Stomach (tissue), 19 donors: ENCODE measurements at places on chromosomes 5 and 9.

DNA sequence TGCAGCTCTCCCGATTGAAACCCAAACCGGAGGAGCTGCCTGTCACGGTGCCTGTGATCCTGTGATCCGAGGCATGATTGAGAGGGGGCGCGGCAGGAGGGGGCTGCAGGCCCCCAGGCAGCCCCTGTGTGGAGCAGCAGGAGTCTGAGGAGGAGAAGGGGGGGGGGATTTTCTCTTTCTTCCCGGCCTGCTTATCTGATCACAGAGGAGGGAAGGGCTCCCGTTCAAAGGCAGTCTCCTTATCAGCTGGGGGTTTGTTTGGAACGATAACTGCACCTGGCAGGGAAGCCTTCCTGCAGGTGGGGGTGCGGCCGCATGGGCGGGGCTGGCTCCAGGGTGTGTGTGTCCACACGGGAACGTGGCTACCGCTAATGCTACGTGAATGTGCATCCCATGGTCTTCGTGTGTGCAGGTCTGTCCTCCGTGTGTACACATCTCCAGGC, 38.4 kb downstream of the LMX1B start:
- H3K4me1 ChIP-seq = peaks cover 19% of the 10 kb centered on the region
- no peaks in the 10 kb centered on the region for H3K36me3 ChIP-seq
- H3K27me3 ChIP-seq = no peaks in the 10 kb centered on the region
- H3K4me3 ChIP-seq = no peak overlapping the region
- peak; percentile 85 for DNase-seq

- no peaks in the 10 kb centered on the region for H3K4me1 ChIP-seq
- DNase-seq = no peak
- H3K4me3 ChIP-seq = no peak overlapping the region
- H3K27ac ChIP-seq = no peak overlapping the region
- no peaks in the 10 kb centered on the region for H3K27me3 ChIP-seq
Measured at GRCh38 chr9:115978091-115978490, 175.5 kb upstream of the PAPPA start.

DNA sequence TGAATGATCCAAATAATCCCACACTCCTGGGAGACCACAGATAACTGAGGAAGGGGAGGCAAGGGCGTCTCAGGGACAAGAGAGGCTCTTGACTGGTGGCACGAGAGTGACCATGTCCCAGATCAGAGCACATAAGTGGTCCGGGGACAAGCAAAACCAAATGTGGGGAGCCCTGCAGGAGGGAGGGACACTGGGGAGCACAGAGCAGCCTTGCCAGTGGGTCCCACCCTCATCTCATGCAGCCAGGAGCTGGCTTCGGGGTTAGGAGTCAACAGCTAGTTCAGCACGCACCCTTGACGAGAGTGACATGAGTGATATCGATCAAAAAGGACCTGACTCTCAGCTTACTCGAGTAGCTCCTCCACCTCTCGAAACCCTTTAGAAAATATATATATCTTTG, 16.5 kb upstream of the UBE2QL1 start:
- H3K27ac ChIP-seq = no peak overlapping the region
- no peak overlapping the region for H3K4me3 ChIP-seq
- H3K4me1 ChIP-seq = no peaks in the 10 kb centered on the region

DNA sequence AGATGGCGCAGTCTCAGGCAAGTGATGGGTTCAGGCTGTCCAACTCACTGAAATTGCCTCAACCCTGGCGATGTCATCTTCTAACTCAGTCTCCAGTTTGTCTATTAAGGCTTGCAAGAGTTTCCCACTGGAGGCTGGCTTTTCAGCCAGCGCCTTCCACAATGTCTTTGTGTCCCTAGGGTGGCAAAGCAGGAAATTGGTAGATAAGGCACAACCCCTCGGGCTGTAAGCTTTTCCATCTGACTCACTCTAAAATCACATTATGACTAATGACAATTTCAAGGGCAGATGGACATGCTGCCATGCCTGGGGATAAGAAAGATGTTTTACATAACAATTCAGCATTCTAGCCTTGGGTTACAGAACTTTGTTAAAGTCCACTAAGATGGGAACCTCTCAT, 61.9 kb downstream of the MROH2B start:
- peak overlapping the region; percentile 3 for H3K27ac ChIP-seq
- H3K4me1 ChIP-seq = no peaks in the 10 kb centered on the region
- H3K4me3 ChIP-seq = no peak overlapping the region
- H3K27me3 ChIP-seq = no peaks in the 10 kb centered on the region

GRCh38 chr5:74272024-74272775, 368.3 kb downstream of the ENC1 start:
- no peak overlapping the region for H3K4me3 ChIP-seq
- H3K4me1 ChIP-seq = no peaks in the 10 kb centered on the region
- no peaks in the 10 kb centered on the region for H3K36me3 ChIP-seq
- DNase-seq = no peak
- H3K27ac ChIP-seq = no peak overlapping the region

- no peaks in the 10 kb centered on the region for H3K27me3 ChIP-seq
- H3K36me3 ChIP-seq = no peaks in the 10 kb centered on the region
- DNase-seq = no peak
- H3K27ac ChIP-seq = no peak overlapping the region
- H3K4me1 ChIP-seq = no peaks in the 10 kb centered on the region
- no peak overlapping the region for H3K4me3 ChIP-seq
Measured at GRCh38 chr5:175107865-175108264, 336.1 kb downstream of the DRD1 start.

DNA sequence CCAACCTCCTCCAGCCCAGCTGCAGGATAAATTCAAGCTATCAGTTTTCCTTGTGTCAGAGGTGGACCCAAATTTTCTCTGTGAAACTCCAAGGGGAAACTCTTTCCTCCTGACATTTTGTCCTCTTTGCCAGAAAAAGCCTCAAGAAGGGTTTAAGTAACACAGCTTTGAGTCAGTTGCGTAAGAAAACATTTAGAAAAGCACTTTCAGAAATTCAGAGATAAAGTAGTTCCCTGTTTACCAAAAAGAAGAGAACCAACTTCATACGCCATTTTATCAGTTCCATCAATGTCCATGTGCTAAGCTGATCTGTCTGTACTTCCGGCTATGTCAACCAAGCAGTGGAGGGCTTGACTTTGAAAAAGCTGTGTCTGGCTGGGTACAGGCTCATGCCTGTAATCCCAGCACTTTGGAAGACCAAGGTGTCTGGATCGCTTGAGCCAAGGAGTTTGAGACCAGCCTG, 19.9 kb upstream of the SUSD1 start:
- no peaks in the 10 kb centered on the region for H3K36me3 ChIP-seq
- H3K27me3 ChIP-seq = no peaks in the 10 kb centered on the region
- no peak for DNase-seq
- no peak overlapping the region for H3K27ac ChIP-seq
- H3K4me3 ChIP-seq = no peak overlapping the region

DNA sequence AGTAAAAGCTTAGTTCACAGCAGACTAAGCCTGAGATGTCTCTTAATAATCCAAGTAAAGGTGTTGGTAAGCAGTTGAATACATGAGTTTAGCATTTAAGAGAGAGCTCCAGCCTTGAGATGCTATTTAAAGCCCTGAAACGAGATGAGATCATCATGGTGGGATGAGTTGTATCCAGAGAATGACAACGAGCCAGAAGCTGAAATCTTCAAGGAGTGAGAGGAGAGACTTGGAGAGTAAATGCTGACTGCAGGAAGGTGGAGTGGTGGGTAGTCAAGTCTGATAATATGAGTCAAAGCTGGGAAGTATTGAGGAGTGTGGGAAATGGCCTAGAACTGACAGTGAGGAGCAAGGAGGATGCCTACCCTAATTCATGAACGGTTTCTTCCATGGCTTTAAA, 53.7 kb downstream of the PLAC8L1 start:
- H3K4me3 ChIP-seq = no peak overlapping the region
- no peaks in the 10 kb centered on the region for H3K4me1 ChIP-seq
- no peaks in the 10 kb centered on the region for H3K27me3 ChIP-seq
- DNase-seq = no peak

DNA sequence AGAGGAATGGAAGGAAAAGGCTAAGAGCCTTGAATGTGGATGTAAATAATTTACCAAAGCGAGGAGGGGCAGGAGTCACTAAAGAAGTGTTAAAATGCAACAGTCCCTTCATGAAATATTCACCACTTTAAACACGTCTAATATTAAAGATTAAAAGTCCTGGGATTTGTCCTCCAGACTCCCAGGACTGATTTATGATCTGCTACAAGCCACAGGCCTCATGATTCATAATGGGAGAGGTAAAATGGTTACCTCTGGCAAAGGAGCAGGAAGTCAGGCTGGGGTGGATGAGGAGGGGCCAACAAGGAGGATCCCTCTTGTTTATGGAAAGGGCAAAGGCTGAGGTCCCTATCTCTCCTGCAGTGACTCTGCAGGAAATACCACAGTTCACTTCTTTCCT, 292.4 kb downstream of the TRIM32 start:
- H3K27ac ChIP-seq = no peak overlapping the region
- H3K27me3 ChIP-seq = no peaks in the 10 kb centered on the region
- no peaks in the 10 kb centered on the region for H3K36me3 ChIP-seq
- DNase-seq = no peak
- no peaks in the 10 kb centered on the region for H3K4me1 ChIP-seq

- H3K4me1 ChIP-seq = peaks cover 9% of the 10 kb centered on the region
- no peak overlapping the region for H3K4me3 ChIP-seq
- no peak overlapping the region for H3K27ac ChIP-seq
- no peaks in the 10 kb centered on the region for H3K27me3 ChIP-seq
- H3K36me3 ChIP-seq = no peaks in the 10 kb centered on the region
Measured at GRCh38 chr9:83153030-83153429, 90.1 kb upstream of the RASEF start.

- H3K36me3 ChIP-seq = no peaks in the 10 kb centered on the region
- H3K27me3 ChIP-seq = peaks cover 4% of the 10 kb centered on the region
- peaks cover 49% of the 10 kb centered on the region for H3K4me1 ChIP-seq
- H3K27ac ChIP-seq = peak overlapping the region; percentile 63
- DNase-seq = peak; percentile 74
Measured at GRCh38 chr5:10329820-10330481, 22.2 kb upstream of the CMBL start.

DNA sequence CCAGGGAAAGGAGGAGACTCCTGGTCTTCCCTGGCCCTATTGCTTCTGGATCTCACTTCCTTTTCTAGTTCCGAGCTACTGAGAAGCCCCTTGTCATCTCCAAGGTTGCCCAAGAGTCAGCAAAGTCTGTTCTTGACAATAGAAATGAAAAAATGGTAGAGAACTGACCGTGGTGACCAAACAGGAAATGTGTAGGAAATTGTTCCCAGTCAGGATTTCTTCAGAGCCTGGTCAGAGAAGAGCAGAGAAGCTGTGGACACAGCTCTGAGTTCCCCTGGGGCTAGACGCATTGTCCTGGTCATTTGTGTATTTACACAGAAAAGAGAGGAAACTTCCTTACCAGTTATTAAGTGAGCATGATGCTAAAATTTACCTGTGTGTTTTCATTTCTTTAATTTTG, 35.6 kb downstream of the S1PR3 start:
- DNase-seq = no peak
- H3K36me3 ChIP-seq = no peaks in the 10 kb centered on the region
- no peak overlapping the region for H3K4me3 ChIP-seq
- no peaks in the 10 kb centered on the region for H3K27me3 ChIP-seq
- H3K27ac ChIP-seq = no peak overlapping the region

DNA sequence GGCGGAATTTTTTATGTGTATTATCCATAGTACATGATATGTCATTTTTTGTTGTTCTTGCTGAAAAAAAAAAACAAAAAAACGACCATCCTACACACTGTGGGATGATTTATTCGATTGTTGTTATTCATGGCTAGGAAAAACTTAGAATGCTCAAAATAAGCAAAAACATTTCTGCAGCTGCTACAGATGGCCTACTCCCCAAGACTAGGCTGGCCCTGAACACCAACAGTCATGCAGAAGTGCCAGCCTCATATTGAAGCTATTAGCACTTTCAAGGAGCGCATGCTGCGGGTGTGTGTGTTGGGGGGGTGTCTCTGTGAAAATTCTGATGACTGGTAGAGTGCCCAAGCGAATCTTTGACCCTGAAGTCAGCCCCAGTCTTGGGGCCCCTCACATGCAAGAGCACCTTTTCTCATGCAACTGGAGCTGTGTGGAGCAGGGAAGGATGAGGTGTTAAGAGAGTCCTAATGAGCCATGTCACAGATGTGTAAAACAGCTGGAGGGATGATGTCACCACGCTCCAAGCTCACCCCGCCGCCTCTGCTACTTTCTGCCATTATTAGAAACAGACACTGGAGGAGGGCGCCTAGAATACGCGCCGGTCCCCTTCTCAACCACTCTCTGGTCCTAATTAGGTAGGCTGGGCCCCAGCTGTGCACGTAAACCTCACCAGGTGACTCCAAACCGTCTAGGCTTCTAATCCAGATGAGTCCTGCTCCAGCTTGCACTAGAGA, 61.0 kb upstream of the SMIM23 start:
- no peak overlapping the region for H3K27ac ChIP-seq
- no peak for DNase-seq
- no peaks in the 10 kb centered on the region for H3K4me1 ChIP-seq
- no peaks in the 10 kb centered on the region for H3K36me3 ChIP-seq
- peaks cover 7% of the 10 kb centered on the region for H3K27me3 ChIP-seq

DNA sequence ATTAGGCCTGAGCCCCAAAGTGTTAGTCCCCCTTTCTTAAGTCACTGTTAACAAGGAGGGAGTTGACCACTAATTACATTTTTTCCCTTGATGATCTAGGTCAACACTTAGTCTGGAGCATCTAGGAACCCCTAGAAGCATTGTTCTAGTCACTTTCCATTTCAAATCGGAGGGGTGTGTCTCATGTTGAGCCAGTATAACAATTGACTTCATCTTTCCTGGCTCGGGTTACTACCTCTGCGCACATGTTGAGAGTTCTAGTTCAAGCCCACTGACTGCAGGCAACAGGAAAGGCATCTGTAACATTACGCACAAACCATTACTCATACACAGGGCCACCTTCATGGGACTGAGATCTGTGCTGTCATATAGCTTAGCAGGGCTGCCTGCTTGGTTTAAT, 164.9 kb downstream of the NTRK2 start:
- no peak for DNase-seq
- H3K4me1 ChIP-seq = no peaks in the 10 kb centered on the region
- H3K36me3 ChIP-seq = no peaks in the 10 kb centered on the region
- no peaks in the 10 kb centered on the region for H3K27me3 ChIP-seq

- H3K4me3 ChIP-seq = no peak overlapping the region
- peaks cover 32% of the 10 kb centered on the region for H3K4me1 ChIP-seq
- no peaks in the 10 kb centered on the region for H3K27me3 ChIP-seq
Measured at GRCh38 chr9:121678501-121679022, 27.1 kb downstream of the DAB2IP start.

DNA sequence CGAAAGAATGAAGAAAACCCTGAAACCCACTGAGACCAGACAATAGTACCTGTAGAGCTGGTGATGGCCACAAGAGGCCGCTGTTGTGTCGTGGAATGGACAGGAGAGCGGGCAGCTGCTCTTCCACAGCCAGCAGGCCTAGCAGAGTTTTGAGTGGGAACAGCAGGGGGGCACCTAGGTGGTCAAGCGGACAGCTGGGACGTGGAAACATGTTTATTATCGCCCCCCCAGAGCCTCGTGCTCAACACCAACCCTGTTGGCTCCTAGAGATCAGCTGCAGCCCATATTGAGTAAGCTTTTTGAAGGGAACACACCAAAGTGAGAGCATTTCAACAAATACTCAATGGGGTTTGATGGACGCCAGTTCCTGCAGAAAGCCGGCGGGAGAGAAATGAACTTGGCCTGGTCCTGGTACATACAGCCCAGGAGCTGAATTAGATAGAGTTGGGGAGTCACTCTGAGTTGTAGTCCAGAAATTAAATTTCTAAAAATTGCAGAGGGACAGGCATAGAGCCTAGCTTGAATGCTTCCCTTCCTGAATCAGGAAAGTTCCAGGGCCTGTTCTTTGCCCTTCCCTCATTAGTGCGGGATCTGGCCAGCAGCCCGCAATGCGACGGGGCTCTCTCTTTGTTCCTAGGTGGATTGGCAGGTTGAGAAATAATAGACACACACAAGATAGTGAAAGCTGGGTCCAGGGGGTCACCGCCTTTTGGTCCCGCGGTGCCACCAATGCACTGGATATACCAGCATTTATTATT, 33.8 kb downstream of the MFAP3 start:
- H3K36me3 ChIP-seq = no peaks in the 10 kb centered on the region
- DNase-seq = peak; percentile 89
- H3K27ac ChIP-seq = no peak overlapping the region
